Motor neuron (in vitro differentiated cells): ENCODE measurements at places on chromosomes 6 and 20.

- ATAC-seq, result no peak
Observed at GRCh38 chr20:3452690-3453089, 18.1 kb upstream of the ATRN start.

GRCh38 chr20:59518881-59519706, 85.2 kb upstream of the PHACTR3 start:
- ATAC-seq, result peak; percentile 71

DNA sequence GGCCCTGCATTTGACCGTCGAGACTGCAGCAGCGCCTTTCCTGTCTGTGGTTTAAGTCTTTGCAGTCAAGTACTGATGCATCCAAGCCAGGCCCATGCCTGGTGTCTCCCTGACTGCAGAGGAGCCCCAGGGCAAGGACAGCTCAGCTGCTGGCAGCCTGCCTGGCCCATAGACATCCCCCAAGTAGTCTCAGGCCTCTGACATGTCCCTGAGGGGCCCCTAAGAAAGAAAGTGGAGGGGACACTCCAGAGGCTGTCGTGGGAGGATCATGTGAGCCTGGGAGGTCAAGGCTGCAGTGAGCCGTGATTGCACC, 18.0 kb downstream of the HRH3 start:
- ATAC-seq, result no peak

GRCh38 chr6:106460481-106460880, 100.0 kb downstream of the CRYBG1 start:
- no peak for ATAC-seq

DNA sequence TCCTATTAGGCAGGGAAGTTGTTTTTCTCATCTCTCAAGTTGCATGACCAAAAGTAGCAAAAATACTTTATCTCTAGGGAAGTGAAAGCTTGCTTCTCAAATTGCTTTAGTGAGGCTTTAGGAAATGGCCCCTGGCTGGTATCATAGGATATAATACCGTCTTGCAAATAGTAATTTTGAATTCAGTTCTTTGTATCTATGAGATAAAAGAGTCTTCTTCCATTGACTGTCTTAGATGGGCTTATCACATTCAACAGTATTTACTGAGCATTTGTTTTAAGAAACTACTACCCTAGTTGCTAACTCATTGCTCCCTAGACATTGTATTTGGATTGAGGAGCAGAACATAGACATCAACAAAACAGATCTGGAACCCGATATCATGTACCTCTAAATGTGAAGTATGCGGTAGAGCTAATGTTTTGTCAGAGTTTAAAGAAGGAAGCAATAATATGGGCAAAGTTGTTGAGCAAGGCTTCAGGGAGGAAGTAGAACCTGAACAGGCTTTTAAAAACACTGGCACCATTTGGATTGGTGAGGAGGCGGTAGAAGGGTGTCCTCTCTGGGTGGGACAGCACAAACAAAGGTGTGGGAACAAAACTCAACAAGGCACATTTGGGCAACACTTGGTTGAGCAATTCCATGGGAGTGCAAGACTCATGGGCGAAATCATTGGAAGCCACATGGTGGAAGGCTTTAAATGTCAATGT, 101.5 kb downstream of the SGK1 start:
- no peak for ATAC-seq

- ATAC-seq, result no peak
Observed at GRCh38 chr6:119676961-119677360, 327.4 kb upstream of the MAN1A1 start.
